ENCODE measurements at places on chromosomes 5 and 9. TPM values are rescaled to one million over a fixed set of nuclear protein-coding genes. Genes with fewer than 3 reads are reported as not detected.
A peak's percentile ranks its signal among the peaks of the same experiment; 100 is the strongest.

The ANKRD34B gene
- 0.21 TPM for polyA plus RNA-seq

The CTXN3 gene
- polyA plus RNA-seq, result not detected

The TENT4A gene
- 23.3 TPM for polyA plus RNA-seq

The CDC23 gene
- 62.1 TPM for polyA plus RNA-seq

The CRB2 gene
- 20.9 TPM for polyA plus RNA-seq

The PGM5 gene
- polyA plus RNA-seq, result 49.6 TPM

The HMMR gene
- polyA plus RNA-seq, result 24.7 TPM

The SLC31A1 gene
- 29.2 TPM for polyA plus RNA-seq

The FNBP1 gene
- polyA plus RNA-seq, result 51.4 TPM

The DMRT3 gene
- 1.6 TPM for polyA plus RNA-seq

The TEK gene
- polyA plus RNA-seq, result 49.2 TPM

GRCh38 chr5:20229303-20230005 is 241.5 kb upstream of the CDH18 start:
- no peak for DNase-seq

GRCh38 chr9:72575666-72576065 is 54.3 kb downstream of the TMC1 start:
- no peak for DNase-seq

- no peak for DNase-seq
Observed at GRCh38 chr5:58753446-58753845, 170.6 kb downstream of the RAB3C start.

GRCh38 chr5:78783434-78784130 is 135.0 kb upstream of the LHFPL2 start:
- DNase-seq, result no peak

DNA sequence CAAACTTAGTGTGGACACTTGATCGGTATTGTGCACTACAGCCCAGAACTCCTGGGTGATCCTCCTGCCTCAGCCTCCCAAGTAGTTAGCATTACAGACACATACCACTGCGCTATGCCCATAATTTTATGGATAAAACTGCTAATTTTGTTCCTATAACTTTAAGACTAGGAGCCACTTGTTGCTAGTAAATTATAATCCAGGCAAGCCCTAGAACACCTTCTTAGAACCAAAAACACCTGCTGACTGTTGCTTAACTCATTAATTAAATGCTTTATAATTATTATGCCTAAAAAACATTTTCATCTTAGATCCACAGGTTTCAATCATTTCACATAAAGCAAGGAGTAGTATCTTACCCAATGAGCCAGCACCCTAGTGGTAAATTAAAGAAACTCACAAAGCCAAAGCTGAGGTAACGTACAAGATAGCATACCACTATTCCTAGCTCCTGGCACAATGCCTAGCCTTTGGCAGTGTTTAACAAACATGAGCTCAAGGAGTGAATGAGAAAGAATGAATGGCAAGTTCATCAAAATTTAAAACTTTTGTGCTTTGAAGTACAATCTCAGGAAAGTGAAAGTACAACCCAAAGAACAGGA is 5.4 kb downstream of the MRPS27 start:
- no peak for DNase-seq

- DNase-seq, result no peak
Observed at GRCh38 chr9:87601176-87601575, 103.5 kb downstream of the DAPK1 start.

GRCh38 chr5:6745706-6746222 is 32.5 kb downstream of the TENT4A start:
- no peak for DNase-seq

GRCh38 chr9:34046784-34047379 is 1.8 kb downstream of the UBAP2 start:
- DNase-seq, result no peak

GRCh38 chr5:178304016-178304415 is 71.4 kb upstream of the PHYKPL start:
- no peak for DNase-seq

GRCh38 chr9:4297786-4298254 is 2.0 kb downstream of the GLIS3 start:
- peak; percentile 36 for DNase-seq

GRCh38 chr5:132662925-132663770 is 5.2 kb downstream of the IL13 start:
- no peak for DNase-seq

DNA sequence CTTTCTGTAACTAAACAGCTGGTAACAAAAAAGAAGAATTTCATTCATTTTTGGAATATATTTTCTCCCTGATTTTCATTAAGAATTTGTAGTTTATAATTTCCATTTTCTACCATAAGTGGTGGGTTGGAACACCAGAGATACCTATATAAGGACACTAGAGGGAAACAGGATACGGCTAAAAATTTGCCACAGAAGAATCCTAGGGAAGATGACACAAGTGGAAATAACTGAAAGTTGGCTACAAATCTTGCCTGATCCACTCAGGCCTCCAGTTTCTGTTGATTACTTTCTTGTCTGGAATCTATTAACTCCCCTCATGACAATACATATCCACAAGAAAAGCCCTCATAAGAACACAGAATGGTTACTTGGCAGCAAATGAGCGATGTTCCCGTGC is 46.8 kb downstream of the FREM1 start:
- no peak for DNase-seq

- DNase-seq, result no peak
Observed at GRCh38 chr5:157546456-157547100, 29.0 kb downstream of the ADAM19 start.

- DNase-seq, result no peak
Observed at GRCh38 chr9:90825586-90825985, 24.0 kb downstream of the SYK start.

- DNase-seq, result peak; percentile 29
Observed at GRCh38 chr5:23507278-23507685, at the start of gene PRDM9. Gene PRDM9 (plus strand): TSS chr5:23507609. CDS start chr5:23509034, 1,425 bp downstream.

All from right renal cortex interstitium (tissue), 3 donors.